Muscle of leg (tissue), 16 donors: ENCODE measurements at places on chromosomes 12 and 14.

DNA sequence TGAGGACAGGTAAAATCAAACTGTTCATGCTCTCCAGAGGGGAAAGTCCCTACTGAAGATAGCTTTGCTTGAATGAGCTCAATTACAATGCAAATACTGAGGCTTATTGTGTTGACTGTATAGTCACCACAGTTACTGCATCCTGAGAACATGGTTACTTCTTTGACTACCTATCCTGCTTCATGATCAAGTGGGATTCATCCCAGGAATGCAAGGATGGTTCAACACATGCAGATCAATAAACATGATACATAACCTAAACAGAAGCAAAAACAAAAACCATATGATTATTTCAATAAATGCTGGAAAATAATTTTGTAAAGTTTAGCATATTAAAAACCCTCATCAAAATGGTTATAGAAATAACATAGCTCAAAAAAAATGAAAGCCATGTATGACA is 32.9 kb upstream of the P2RX7 start:
- DNase-seq = no peak
- H3K4me3 ChIP-seq = no peak overlapping the region
- peaks cover 8% of the 10 kb centered on the region for H3K4me1 ChIP-seq
- no peaks in the 10 kb centered on the region for H3K36me3 ChIP-seq

GRCh38 chr14:81246461-81247270 is 25.9 kb upstream of the GTF2A1 start:
- no peak overlapping the region for H3K27ac ChIP-seq
- no peak for DNase-seq
- H3K4me1 ChIP-seq = peaks cover 14% of the 10 kb centered on the region
- H3K36me3 ChIP-seq = no peaks in the 10 kb centered on the region

GRCh38 chr12:4212845-4213244 is 60.7 kb upstream of the CCND2 start:
- H3K27me3 ChIP-seq = no peaks in the 10 kb centered on the region
- H3K36me3 ChIP-seq = no peaks in the 10 kb centered on the region
- no peaks in the 10 kb centered on the region for H3K4me1 ChIP-seq
- H3K4me3 ChIP-seq = no peak overlapping the region
- DNase-seq = no peak
- H3K27ac ChIP-seq = no peak overlapping the region

GRCh38 chr12:132182206-132182710 is 38.0 kb downstream of the NOC4L start:
- peaks cover 48% of the 10 kb centered on the region for H3K27me3 ChIP-seq
- no peaks in the 10 kb centered on the region for H3K36me3 ChIP-seq
- H3K27ac ChIP-seq = no peak overlapping the region
- H3K4me1 ChIP-seq = peaks cover 11% of the 10 kb centered on the region

DNA sequence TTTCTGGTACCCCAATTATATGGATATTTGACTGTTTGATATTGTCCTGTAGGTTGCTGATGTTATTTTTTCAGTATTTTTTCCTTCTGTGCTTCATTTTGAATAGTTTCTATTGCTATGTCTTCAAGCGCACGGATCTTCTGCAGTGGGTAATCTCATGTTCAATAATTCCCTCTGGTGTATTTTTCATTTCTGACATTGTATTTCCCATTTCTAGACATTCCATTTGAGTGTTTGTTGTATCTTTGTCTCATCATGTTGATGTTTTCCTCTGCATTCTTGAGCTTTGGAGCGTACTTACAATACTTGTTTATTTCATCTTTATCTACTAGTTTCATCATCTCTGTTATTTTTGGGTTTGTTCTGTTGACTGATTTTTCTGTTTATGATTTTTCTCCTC is 22.0 kb downstream of the TSPAN9 start:
- no peak for DNase-seq
- no peak overlapping the region for H3K4me3 ChIP-seq
- H3K27me3 ChIP-seq = peaks cover 2% of the 10 kb centered on the region

DNA sequence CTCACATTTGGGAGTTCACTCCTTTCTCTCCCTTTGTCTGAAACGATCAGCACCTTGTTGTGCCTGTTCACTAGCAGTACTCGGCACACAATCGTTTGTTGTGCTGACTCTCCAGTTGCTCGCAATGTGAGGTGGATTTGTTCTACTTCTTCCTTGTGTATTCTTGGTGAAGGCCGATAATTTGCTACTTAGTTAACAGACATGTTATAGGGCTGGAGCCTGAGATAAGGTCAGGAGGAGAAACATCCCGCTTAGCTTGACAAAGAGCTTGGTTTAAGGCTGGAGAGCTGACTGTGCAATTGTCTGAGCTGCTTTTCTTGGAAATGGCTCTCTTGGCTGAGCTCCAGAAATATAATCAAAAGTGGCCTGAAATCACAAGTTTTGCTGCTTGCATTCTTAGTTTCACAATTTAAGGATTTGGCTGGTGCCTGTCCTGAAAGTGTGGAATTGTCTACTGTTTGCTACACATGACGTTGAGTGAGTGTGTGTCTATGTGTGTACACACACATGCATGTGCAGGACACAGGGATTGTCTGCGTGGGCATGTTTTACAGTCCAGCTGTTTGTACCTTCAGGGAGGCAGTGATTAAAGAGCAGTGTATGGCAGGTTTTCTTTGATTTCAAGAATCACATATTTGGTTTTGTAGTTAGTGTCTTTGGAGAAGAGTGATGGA is 77.7 kb downstream of the ARF6 start:
- peak; percentile 90 for DNase-seq
- H3K36me3 ChIP-seq = no peaks in the 10 kb centered on the region
- peaks cover 40% of the 10 kb centered on the region for H3K4me1 ChIP-seq
- no peak overlapping the region for H3K4me3 ChIP-seq

DNA sequence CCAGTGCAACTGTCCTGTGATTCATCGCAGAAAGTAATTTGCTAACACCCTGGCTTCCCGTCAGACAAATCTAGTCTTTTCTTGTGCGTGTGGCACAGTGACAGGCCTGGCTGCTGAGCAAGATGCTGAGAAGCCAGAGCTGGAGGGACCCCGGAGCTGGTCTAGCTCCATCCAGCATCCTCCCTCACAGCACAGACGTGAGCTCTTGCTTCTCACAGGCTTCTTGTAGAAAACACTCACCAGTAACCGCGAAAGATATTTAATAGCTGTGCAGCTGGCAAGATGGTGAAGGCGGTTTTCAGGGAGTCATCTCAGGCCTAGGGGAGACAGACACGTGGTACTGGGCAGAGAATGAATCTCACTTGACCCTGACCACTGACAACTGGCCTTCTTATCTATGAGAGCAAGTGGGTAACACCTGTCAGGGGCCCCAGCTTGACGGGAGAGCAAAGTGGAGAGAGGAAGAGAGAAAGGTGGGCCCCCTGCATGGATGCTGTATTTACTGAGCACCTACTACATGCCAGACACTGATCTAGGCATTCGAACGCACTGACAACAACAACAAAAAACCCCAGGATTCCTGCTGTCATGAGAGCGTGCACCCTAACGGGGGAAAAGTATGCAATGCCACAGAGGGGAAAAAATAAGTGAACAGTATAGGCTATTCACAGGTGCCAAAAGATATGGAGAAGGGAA is 63.3 kb downstream of the CCDC88C start:
- H3K27ac ChIP-seq = peak overlapping the region; percentile 5
- H3K4me1 ChIP-seq = peaks cover 39% of the 10 kb centered on the region
- no peak overlapping the region for H3K4me3 ChIP-seq
- H3K36me3 ChIP-seq = peaks cover 4% of the 10 kb centered on the region

DNA sequence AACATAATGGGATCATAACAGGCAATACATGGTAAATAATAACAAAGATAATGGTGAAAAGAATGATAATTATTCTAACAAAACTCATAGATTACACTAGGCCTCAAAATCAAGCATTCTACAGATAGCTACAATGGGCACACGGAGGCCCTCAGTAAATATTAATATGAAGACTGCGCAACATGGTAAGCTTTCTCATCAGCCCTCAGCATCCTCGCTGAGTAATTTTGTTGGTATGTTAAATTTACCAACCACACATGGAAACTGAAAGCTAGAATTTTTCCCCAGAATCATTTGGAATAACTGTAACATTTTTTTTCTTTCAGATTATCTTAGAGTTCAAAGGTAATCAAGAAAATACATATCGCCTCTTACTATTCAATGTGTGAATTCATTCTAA is 74.2 kb upstream of the PYGL start:
- peaks cover 14% of the 10 kb centered on the region for H3K4me1 ChIP-seq
- H3K27ac ChIP-seq = no peak overlapping the region
- no peak overlapping the region for H3K4me3 ChIP-seq
- no peak for DNase-seq
- H3K36me3 ChIP-seq = no peaks in the 10 kb centered on the region

DNA sequence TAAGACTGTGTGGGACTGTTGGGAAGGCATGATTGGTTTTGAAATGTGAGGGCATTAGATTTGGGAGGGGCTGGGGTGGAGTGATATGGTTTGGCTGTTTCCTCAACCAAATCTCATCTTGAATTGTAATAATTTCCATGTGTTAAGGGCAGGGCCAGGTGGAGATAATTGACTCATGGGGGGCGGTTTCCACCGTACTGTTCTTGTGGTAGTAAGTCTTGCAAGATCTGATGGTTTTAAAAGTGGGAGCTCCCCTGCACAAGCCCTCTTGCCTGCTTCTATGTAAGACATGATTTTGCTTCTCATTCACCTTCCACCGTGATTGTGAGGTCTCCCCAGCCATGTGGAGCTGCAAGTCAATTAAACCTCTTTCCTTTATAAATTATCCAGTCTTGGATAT is 76.6 kb upstream of the PPFIA2 start:
- H3K36me3 ChIP-seq = no peaks in the 10 kb centered on the region
- H3K4me3 ChIP-seq = no peak overlapping the region
- DNase-seq = no peak
- H3K27ac ChIP-seq = no peak overlapping the region

- H3K4me3 ChIP-seq = peak overlapping the region; percentile 91
- no peaks in the 10 kb centered on the region for H3K36me3 ChIP-seq
- peak; percentile 100 for DNase-seq
- peak overlapping the region; percentile 99 for H3K27ac ChIP-seq
- H3K27me3 ChIP-seq = no peaks in the 10 kb centered on the region
- H3K4me1 ChIP-seq = peaks cover 2% of the 10 kb centered on the region
Measured at GRCh38 chr12:67268335-67268895, 743 bp upstream of the CAND1 start.

DNA sequence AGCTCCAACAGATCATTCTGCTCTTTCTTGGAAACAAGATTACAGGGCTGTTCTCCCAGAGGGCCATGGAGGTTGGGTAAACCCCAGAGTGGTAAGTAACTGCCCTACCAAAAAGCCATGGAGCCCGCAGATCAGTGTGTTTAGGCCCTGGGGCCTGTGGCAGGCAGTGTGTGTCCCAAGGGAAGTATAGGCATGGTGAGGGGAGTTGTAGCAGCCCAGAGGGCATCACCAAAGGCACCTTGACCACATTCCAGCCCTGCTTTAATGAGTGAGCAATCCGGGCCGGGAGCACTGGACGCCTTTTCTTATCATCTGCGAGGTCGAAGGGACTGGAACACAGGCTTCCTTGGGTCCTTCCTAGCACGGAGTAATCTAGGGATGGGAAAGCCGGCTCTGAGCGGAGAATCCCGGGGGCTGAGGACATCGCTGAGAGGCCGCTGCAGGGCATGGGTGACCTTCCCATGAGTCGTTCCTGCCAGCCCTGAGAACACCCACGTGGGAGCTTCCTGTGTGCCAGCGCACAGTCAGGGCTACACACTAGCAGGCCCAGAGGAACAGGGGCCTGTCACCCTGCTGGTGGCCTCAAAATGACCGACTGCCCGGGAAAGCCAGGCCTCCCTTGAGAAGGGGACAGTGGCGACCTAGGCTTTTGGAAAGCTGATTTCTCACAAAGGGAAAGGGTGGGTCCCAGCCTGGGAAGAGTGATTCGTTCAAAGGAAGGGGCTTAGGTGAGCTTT is 91.3 kb downstream of the NINJ2 start:
- H3K36me3 ChIP-seq = no peaks in the 10 kb centered on the region
- H3K4me1 ChIP-seq = peaks cover 45% of the 10 kb centered on the region
- H3K4me3 ChIP-seq = no peak overlapping the region
- no peaks in the 10 kb centered on the region for H3K27me3 ChIP-seq

- no peak overlapping the region for H3K27ac ChIP-seq
- peak; percentile 16 for DNase-seq
- H3K4me3 ChIP-seq = no peak overlapping the region
- H3K27me3 ChIP-seq = no peaks in the 10 kb centered on the region
- H3K36me3 ChIP-seq = no peaks in the 10 kb centered on the region
- no peaks in the 10 kb centered on the region for H3K4me1 ChIP-seq
Measured at GRCh38 chr14:62776300-62776699, 269.0 kb downstream of the KCNH5 start.

DNA sequence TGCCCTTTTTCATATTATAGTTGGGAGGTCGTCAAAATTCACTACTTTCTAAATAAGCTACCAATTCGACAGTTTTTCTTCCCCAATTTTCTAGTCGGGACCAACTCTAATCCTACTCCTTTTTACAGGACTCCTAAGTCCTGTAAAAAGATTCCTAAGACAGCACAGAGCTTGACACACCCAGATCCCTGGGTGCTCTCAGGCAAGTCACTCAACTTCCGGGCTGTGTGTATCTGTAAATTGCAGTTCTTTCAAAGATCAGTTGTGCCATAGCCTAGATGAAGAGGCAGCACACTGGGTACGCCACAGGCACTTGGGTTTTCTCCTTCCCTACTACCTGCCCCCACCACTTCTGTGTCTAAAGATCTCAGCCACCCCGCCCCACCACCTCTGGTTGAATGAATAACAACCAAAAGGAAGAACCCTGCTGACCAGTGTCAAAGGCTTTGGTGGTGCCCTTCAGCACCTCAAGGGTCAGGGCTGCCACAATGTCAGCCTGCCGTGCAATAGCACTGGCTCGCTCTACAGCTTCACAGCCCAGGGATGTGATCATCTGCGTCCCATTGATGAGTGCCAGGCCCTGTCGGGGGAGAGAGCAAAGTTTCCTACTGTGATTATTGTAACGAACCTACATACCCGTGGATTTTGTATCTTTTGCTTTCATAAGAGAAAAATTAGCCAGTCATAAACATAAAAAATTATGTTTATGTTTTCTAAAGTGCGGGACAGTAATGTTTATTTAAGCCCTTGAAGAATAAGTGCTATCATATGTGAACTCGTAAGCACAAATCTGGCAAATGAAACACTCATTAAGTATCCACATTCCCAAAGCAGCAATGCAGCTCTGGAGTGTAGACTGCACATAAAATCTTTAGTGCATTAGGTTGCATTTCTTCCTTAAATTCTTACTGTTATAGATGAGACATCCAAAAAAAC is 9.2 kb downstream of the HAL start:
- H3K27ac ChIP-seq = no peak overlapping the region
- H3K4me3 ChIP-seq = no peak overlapping the region
- DNase-seq = peak; percentile 52
- H3K36me3 ChIP-seq = no peaks in the 10 kb centered on the region

GRCh38 chr14:34837801-34838322 is 37.3 kb downstream of the BAZ1A start:
- H3K4me3 ChIP-seq = no peak overlapping the region
- no peak for DNase-seq
